ENCODE measurements at places on chromosomes 2 and 18. TPM values are rescaled to one million over a fixed set of nuclear protein-coding genes. Genes with fewer than 3 reads are reported as not detected.

- no peak for DNase-seq
- H3K4me1 ChIP-seq, result no peaks in the 10 kb centered on the region
- H3K27ac ChIP-seq, result no peak overlapping the region
- no peak overlapping the region for H3K4me3 ChIP-seq
- no peaks in the 10 kb centered on the region for H3K36me3 ChIP-seq
- no peaks in the 10 kb centered on the region for H3K27me3 ChIP-seq
These were observed 54.8 kb downstream of the SPTBN1 start for GRCh38 chr2:54510916-54511315.

GRCh38 chr2:85017411-85018048, 46.6 kb downstream of the KCMF1 start:
- H3K27ac ChIP-seq, result no peak overlapping the region
- DNase-seq, result peak; percentile 66
- H3K4me3 ChIP-seq, result no peak overlapping the region
- H3K27me3 ChIP-seq, result no peaks in the 10 kb centered on the region
- H3K4me1 ChIP-seq, result peaks cover 43% of the 10 kb centered on the region

Gene CKAP2L
- 8.9 TPM for total RNA-seq

Gene UPP2
- not detected for total RNA-seq

Gene ADCYAP1
- not detected for total RNA-seq

Gene RAB27B
- 0.11 TPM for total RNA-seq

DNA sequence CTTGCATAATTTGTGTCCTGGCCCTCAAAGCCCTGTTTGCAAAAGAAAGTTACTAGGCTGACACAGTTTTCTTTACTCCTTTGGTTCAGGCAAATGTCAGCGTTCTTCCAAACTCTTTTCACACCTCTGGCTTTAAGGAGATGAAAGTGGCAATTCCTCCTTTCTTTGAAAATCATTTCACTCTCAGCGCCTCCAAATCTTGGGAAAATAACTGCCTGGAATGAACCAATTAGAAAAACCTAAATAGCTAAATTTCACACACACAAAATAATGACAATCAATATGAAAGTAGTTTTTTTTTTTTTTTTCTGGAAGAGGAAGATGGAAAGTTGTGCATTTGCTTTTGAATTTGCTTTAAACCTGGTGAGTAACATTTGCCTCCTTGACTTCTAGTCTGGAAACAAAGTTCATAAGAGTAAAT, 1.7 kb downstream of the MEIS1 start:
- H3K36me3 ChIP-seq, result no peaks in the 10 kb centered on the region
- H3K27me3 ChIP-seq, result no peaks in the 10 kb centered on the region
- DNase-seq, result no peak
- H3K27ac ChIP-seq, result no peak overlapping the region
- H3K4me1 ChIP-seq, result peaks cover 37% of the 10 kb centered on the region

DNA sequence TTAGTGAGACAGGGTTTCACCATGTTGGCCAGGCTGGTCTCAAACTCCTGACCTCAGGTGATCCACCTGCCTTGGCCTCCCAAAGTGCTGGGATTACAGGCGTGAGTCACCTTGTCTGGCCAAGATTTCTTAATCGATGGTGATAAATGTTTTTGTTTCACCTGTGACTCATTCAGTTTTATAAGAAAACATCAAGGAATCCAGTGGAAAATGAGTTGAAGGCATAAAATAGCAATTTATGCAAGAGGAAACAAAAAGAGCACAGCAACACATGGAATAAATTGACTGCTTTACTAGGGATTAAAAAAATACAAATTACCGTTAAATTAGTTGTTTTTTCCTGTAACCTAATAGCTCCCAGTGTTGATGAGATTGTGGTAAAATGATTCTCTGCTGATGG, 80.2 kb downstream of the CDK15 start:
- no peaks in the 10 kb centered on the region for H3K27me3 ChIP-seq
- no peak overlapping the region for H3K27ac ChIP-seq
- DNase-seq, result no peak
- H3K4me3 ChIP-seq, result no peak overlapping the region
- H3K36me3 ChIP-seq, result no peaks in the 10 kb centered on the region
- H3K4me1 ChIP-seq, result peaks cover 56% of the 10 kb centered on the region

Gene ABCG5
- not detected for total RNA-seq

- no peak overlapping the region for H3K27ac ChIP-seq
- H3K4me3 ChIP-seq, result no peak overlapping the region
- no peaks in the 10 kb centered on the region for H3K36me3 ChIP-seq
- H3K4me1 ChIP-seq, result no peaks in the 10 kb centered on the region
- H3K27me3 ChIP-seq, result no peaks in the 10 kb centered on the region
- DNase-seq, result no peak
These were observed 21.3 kb downstream of the WDSUB1 start for GRCh38 chr2:159265171-159265576.

DNA sequence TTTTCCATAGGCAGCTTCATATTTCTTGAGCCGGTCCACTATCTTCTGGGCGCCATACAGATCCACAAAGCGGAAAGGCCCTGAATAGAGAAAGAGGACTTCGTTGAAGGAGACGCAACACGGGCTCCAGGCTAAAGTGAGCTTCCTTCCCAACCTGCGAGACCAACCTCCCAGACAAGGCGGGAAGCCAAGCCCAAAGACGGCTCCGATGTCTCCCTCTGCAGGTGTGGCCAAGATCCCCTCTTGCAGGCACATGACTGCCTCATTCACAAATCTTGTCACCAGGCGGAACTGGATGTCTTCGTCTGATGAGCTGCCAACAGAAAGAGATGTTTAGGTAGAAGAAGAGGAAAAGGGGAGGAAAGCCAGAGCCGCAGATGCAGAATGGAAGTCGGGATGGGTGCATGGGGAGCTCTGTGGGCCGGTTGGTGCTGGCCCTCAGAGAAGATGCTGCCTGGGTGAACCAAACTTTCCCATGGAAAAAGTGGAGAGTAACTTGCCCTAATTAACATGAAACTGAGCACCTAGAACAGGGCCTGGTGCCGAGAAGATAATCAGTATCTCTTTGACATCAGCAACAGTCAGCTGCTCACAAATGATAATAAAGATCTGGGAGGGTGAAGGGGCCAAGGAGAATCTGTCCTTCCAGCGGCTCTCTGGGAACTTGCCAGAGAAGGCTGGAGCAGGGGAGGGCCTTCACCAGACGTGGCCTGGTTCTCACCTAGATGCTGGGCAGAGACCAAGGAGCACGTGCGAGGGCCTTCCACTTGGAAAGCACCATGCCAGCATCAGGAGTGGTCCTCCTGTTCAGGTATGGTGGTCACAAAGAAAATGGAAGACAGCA, 18.6 kb downstream of the GAREM2 start:
- peaks cover 27% of the 10 kb centered on the region for H3K36me3 ChIP-seq
- no peaks in the 10 kb centered on the region for H3K27me3 ChIP-seq
- no peak overlapping the region for H3K27ac ChIP-seq
- no peak overlapping the region for H3K4me3 ChIP-seq

DNA sequence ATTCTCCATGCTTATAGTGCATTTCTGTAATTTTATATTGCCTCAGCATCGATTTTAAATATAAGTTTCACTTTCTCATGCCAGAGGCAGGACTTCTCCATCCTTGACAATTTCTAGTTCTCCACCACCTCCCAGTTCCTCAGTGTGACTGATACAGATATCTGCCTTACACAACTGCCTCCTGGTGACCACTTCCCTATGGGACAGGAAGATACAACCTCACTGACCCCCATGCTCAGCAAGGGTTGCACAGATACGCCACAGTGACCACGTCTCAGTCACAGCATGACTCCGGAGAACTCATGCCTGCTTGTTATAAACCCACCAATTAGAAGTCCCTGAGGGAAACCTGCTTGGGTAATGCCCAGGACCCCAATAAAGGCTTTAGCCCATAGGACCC, 284.0 kb upstream of the MC4R start:
- H3K4me3 ChIP-seq, result no peak overlapping the region
- no peaks in the 10 kb centered on the region for H3K36me3 ChIP-seq
- H3K27me3 ChIP-seq, result no peaks in the 10 kb centered on the region
- no peak overlapping the region for H3K27ac ChIP-seq
- no peak for DNase-seq
- H3K4me1 ChIP-seq, result no peaks in the 10 kb centered on the region

GRCh38 chr2:75764611-75765010, 53.9 kb upstream of the GCFC2 start:
- H3K27me3 ChIP-seq, result no peaks in the 10 kb centered on the region
- no peak overlapping the region for H3K27ac ChIP-seq
- no peak for DNase-seq
- H3K36me3 ChIP-seq, result no peaks in the 10 kb centered on the region
- no peaks in the 10 kb centered on the region for H3K4me1 ChIP-seq

- no peak overlapping the region for H3K27ac ChIP-seq
- no peaks in the 10 kb centered on the region for H3K36me3 ChIP-seq
- H3K4me1 ChIP-seq, result no peaks in the 10 kb centered on the region
- DNase-seq, result no peak
- no peak overlapping the region for H3K4me3 ChIP-seq
These were observed 220.8 kb upstream of the HDAC4 start for GRCh38 chr2:239621611-239622010.

GRCh38 chr2:189799531-189799930, 15.3 kb downstream of the PMS1 start:
- peaks cover 7% of the 10 kb centered on the region for H3K4me1 ChIP-seq
- DNase-seq, result no peak
- no peak overlapping the region for H3K4me3 ChIP-seq
- no peaks in the 10 kb centered on the region for H3K27me3 ChIP-seq
- H3K27ac ChIP-seq, result no peak overlapping the region

Gene MAP3K2
- 36.0 TPM for total RNA-seq

DNA sequence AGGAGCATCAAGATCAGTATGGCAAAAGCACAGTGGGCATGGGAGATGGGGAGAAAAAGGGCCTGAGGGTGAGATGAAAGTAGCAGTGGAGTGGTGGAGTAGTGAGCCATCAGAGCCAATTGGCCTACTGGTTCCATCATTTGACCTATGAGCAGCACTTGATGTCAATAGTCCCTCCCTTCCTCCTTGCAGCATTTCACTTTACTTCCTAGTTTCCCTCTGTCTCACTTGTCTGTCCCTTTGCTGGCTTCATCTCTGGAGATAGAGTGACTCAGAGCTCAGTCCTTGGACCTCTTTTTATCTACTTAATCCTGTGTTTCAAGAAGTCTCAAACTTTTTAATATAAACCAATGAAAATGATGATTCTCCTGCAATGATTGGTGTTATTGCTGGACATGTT, 32.1 kb downstream of the FBXO48 start:
- H3K4me3 ChIP-seq, result no peak overlapping the region
- no peaks in the 10 kb centered on the region for H3K36me3 ChIP-seq
- peak overlapping the region; percentile 68 for H3K27ac ChIP-seq
- H3K27me3 ChIP-seq, result no peaks in the 10 kb centered on the region
- H3K4me1 ChIP-seq, result peaks cover 85% of the 10 kb centered on the region
- peak; percentile 76 for DNase-seq

Data from Karpas-422 (cell line).